ENCODE measurements at places on chromosomes 2 and 18. TPM values are rescaled to one million over a fixed set of nuclear protein-coding genes. Genes with fewer than 3 reads are reported as not detected.

MTA3 gene
- total RNA-seq: 27.5 TPM

PLCL1 gene
- total RNA-seq: 0.11 TPM

- DNase-seq: peak; percentile 39
Observed at GRCh38 chr2:185583058-185583816, 155.4 kb upstream of the FSIP2 start.

DNA sequence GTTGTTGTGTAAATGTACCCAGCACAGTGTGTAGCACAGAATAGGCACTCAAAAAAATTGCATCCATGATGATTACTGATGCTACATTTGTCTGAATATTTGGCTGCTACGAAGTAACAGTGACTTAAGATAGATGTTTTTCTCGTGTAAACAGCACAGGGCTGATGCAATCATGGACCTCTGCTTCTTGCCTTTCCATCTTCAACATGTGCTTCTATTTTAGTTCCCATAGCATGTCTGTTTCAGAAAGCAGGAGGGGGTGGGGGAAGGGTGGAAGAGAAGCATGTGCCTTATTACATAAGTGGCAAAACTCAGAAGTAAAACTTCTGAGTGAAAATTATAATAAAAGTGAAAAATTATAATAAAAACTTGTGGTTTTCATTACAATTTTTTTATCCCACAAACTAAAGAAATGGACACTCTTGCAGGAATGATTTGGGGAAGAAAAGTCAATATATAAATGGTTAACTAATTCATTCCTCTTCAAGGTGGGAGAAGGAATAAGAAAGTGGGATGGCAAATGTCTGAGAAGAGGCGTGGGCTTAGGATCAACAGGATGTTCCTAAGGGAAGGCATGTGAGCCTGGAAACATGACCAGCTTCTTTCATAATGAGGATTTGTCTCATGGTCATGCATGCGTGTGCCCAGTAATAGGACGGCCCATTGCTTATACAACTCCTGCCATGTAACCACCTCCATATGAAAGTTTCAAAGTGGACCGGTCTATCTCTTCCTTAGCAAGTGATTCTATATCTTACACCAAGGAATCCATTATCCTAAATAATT lies 27.2 kb downstream of the CCBE1 start:
- DNase-seq: no peak

IL36B gene
- total RNA-seq: not detected

DNA sequence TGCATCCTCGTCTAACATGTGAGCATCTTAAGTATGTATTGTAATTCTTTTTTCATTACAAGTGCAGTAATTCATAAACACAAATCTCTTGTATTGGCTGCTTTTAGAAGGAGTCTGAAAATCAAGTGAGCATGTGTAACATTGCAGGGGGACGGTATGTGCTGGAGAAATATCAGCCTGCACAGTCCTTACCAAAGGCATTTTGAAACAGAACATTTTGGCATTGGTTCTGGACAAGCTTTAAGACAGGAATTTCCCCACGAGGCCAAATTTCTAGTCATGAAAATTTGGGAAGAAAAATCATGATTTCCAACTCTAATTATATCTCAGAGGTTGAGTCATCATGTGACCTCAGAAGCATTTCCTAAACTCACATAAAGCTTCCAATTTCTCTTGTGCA lies 24.7 kb upstream of the NRP2 start:
- DNase-seq: no peak

GRCh38 chr2:85419009-85419675 lies 628 bp downstream of the SH2D6 start:
- no peak for DNase-seq

- DNase-seq: no peak
Observed at GRCh38 chr18:13457327-13457726, 238.8 kb downstream of the LDLRAD4 start.
